ENCODE measurements at places on chromosomes 5 and 9.

- DNase-seq: no peak
Observed at GRCh38 chr9:38339087-38339486, 53.4 kb upstream of the ALDH1B1 start.

GRCh38 chr9:123041489-123041888 lies 8.0 kb downstream of the GPR21 start:
- DNase-seq: no peak

DNA sequence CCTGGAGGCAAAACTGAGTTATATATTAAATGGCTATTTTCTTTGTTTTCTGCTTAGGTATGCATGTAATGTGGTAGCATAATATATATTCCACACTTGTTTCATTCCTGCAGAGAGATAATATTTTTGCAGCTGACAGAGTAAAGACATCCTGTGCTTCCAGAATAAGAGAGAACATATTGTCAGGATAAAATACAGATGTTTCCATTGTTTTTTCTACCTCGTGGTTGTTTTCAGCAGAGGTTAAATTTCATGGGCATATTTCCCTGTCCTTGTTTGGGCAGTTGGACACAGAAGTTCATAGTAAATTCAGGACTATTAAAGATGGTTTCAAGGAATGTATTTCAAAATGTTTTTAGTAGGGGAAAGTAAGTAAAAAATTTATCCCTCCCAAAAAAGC lies 47.6 kb upstream of the MEGF10 start:
- DNase-seq: no peak

DNA sequence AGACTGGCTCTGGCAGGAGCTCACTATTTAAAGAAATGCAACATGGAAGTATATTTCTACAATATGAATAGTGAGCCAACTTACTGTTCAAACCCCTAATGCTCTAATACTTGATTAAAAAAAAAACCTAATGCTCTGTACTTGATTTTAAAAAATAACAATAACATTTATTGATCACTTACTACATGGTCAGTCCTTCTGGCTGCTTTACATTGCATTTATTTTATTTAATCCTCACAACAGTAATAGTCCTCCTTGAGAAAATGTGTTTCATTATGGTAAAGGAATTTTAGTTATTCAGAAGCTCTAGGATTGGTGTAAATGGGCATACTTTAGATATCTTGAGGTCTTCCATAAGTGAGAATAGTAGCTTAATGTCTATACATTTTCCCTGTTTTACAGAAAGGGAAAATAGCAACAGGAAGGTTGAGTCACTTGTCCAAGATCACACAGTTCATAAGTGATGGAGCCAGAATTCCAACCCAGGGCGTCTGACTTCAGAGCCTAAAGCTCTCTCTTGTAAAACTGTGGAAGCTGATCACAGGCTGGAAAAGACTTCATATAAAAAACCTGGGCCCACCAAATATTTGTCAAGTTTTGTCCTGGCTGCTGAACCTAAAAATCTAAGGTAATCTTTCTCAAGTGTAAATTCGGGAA lies 1.0 kb downstream of the STARD4 start:
- no peak for DNase-seq

DNA sequence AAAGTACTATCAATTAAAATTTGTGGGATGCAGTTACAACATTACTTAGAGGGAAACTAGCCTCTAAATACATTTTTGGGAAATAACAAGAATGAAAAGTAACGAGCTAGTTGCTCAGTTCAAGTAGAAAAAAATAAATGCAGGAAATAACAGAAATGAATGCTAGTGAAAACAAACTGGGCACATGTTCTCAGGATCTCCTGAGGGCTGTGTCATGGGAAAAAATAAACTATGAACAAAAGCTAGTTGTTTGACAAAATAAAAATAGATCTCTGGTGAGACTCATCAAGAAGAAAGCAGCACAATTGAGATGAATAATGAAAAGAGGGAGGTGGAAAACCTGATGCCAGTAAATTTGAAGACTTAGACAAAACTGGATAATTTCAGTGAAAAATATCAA lies 16.3 kb downstream of the IDNK start:
- no peak for DNase-seq

DNA sequence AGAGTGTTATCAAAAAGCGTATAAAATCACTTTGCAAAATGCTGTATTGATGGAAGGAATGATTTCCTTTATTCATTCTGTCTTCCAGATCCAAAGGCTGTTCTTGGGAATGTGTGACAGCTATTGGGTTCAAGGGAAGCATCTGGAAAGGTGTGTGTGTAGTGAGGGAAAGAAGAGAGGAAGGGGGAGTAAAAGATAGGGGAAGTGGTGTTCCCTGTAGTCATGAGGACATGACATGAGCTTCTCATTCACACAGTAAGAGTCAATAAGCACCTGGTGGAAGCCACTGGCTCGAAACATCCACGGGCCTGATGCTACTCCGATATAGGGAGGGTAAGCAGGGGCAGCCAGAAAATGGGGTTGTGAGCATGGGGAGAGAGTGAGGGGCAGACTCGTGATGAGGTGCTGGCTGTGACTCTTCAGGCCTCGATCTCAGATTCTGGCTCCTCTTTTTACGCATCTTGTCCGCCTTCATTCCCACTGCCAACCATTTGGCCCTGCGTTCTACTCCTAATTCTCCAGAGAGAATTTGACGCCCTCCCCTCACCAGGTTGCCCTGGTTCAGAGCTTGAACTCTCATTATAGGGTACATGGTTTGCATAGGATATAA lies 29.1 kb upstream of the HSPA9 start:
- no peak for DNase-seq

- no peak for DNase-seq
Observed at GRCh38 chr5:76709762-76710161, 6.2 kb upstream of the F2R start.

- no peak for DNase-seq
Observed at GRCh38 chr9:89522261-89522958, 24.5 kb upstream of the SEMA4D start.

- no peak for DNase-seq
Observed at GRCh38 chr5:43415935-43416802, 4.0 kb upstream of the CCL28 start.

DNA sequence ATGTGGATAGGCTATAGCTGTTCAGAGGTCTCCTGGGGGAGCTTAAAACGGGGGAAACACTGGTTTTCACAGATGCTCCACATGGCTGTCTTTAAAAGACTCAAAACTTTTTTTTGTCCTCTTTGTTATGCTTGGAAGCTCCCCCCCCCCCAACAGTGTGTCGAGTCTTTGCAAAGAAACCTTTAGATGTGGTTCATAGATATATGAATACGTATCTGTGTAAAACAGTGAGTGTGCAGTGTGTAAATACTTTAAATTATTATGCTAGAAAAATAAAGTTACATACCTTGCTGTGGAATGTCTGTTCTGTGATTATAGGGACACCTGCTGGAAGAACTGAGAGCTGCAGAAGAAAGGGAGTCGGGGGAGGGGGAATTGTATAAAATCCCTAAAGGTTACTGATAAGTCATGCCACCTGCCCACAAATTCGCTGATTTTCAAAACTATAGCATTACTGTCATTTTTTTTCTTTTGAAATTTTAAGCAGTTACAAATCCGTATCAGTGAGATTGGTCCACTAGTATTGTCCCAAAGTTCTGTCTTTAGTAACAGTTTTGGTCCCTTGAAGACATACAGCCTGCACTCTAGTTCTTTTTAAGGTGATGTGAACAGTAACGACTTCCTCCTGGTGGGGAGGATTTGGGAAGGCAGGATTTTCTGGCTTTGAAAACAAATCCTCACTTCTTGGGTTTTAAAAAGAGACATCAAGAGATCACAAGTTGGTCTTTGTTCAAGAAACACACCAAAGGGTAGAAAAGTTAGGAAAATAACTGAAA lies 22.9 kb downstream of the RGMB start:
- no peak for DNase-seq

DNA sequence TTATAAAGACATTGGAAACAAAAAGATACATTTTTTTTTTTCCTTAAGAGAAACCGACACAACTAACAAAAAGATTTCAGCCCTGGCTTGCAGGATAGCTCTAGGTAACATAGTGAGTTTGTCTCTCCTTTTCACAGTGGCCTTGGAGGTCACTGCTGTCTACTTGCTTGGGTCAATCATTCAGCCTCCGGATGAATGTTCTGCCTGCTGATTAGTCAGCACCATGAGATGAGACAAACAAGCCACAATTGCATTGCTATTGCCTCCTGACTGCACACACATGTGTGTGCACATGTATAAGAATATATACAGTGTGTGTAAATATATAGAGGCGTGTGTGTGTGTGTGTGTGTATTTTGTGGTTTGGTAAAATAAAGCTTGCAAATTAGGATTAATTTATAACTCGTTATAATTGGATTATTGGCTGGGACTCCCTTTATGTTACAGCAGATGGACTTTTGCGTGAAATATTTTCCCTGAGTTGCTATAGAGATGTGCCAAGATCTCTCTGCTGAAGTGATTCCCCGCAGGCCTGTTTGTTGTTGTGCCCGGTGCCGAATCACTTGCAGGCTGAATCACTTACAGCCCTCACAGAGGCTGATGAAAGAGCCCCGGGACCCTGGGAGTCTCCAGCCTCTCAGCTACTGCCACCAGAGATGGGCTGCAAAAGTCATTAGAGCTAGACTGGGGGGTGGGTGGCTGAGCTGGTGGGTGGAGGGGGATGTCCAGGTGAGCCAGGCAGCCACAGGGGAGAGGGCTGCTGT lies 161.2 kb downstream of the FGF18 start:
- no peak for DNase-seq

DNA sequence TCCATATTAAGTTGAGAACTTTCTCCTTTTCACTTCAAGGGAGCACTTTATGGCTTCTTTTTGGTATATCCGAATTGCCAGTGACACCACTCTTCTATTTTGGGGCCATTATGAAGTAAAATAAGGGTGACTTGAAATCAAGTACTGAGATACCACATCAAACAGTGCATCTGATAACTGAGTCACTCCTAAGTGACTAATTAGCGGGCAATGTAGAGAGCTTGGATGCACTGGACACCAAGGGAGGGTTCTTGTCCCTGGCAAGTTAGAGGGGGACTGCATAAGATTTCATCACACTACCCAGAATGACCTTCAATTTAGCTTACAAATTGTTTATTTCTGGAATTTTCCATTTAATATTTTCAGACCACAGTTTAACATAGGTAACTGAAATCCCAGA lies 813.9 kb upstream of the CDH10 start:
- DNase-seq: no peak

DNA sequence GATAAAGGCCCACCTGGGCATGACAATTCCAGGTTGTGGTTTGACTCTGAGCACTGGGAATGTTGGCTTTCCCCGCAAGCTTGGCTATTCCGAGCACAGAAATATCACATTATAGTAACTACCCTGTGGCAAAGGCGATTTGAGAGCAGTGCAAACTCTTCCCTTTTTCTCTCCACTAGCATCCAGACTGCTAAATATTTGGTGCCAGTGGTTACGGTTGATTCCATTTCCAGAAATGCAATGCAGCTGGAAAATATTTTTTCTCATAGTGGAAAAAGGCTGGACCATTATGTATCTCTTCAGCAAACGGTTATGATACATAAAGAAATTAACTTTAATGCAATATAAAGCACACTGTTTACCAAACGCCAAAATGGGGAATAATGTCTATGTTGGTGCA lies 158.0 kb downstream of the ENC1 start:
- no peak for DNase-seq

DNA sequence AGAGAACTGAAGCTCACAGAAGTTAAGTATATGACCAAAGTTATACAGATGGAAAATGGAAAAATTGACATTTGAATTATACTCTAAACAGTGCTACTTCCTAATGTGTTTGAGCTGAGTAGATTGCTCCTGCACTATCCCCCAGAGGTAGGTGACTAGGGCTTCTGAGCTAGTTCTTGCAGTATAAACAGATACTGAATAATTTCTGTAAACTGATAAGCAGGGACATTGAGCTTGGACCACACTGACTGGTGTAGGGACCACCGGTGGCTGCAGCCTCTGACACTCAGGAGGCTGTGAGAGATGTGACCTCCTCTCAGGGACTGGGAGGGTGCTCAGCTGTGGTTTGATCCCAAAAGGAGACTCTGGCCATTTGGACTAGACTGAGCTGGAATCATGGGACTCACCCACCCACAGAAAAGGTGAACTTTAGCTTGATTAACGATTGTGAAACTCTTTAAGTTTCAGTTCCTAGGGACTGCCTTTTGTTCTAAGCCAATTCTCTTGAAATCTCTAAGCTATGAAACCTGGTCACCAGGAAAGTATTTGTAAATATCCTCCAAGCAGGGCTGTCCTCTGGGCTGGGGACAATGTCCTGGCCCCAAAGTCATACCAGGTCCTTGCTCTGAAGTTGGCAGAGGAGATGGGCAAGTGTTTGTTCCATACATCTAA lies 291.5 kb downstream of the SEC61B start:
- DNase-seq: no peak

- DNase-seq: no peak
Observed at GRCh38 chr9:82504620-82505019, 516.0 kb downstream of the SPATA31D1 start.

GRCh38 chr5:124858612-124859011 lies 112.2 kb upstream of the ZNF608 start:
- DNase-seq: no peak

- no peak for DNase-seq
Observed at GRCh38 chr5:181283347-181283746, 22.4 kb upstream of the TRIM52 start.

- no peak for DNase-seq
Observed at GRCh38 chr5:39462211-39462610, 37.4 kb upstream of the DAB2 start.

DNA sequence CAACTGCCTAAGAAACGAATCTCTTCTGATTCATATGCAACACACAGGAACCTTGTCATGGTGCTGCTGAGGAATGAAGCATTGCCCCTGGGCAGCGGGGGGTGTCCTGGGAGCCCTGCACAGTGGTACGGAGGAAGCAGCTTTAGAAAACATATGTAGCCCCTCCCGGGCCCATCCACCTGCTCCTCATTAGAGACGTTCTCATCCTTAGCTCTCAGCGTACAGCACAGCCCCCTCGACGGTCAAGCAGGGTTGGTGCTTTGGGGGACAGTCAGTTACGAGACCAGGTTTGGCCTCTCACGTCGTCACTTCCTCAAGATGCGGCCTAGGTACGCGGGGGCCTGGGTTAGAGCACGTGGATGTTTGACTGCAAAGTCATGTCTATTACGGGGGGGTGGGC lies 28.4 kb upstream of the LAMC3 start:
- DNase-seq: no peak

- DNase-seq: no peak
Observed at GRCh38 chr5:135207866-135208265, 173.8 kb upstream of the PITX1 start.
